Stimulated activated CD8-positive, alpha-beta memory T cell treated with anti-CD3 and anti-CD28 coated beads, Interleukin-7, amount 100 ng/mL, for 1 hour (primary cell): ENCODE measurements at places on chromosomes 2 and 18.

DNA sequence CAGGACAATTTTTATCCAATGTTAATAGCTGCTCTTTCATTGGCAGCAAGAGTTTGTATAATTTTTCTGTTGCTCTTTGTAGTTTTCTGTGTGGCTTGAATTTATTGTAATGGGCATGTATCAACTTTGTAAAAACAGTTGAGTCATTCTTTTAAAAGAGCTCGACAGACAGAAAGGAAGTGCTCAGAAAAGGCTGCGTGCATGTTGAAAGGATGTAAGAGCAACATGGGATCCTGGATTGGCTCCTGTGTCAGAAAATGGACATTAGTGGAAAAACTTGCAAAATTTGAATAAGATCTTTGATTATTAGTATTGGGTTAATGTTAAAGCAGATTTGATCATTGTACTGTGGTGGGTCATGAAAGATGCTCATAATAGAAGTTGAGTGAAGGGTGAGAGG, 93.3 kb upstream of the CDC42EP3 start:
- no peak for DNase-seq

DNA sequence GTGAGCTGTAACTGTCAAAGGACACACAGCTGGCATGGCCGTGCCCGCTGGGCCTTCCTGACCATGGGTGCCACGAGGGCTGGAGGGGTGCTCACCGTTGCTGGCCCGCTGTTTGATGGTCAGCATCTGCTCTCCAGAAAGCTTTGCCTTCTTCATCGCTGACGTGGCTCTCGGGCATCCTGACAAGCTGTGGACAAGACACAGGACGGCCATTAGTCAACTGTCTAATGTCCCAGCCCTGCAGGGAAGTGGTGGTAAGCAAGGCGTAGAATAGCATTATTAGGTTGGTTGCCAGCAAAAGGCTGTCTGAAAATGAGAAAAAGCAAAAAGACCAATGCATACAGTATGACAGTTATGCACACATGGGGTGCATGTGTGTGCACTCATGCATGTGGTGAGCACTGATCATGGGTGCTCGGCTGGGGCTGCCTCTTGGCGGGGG, 64.7 kb upstream of the PXDN start:
- no peak for DNase-seq

DNA sequence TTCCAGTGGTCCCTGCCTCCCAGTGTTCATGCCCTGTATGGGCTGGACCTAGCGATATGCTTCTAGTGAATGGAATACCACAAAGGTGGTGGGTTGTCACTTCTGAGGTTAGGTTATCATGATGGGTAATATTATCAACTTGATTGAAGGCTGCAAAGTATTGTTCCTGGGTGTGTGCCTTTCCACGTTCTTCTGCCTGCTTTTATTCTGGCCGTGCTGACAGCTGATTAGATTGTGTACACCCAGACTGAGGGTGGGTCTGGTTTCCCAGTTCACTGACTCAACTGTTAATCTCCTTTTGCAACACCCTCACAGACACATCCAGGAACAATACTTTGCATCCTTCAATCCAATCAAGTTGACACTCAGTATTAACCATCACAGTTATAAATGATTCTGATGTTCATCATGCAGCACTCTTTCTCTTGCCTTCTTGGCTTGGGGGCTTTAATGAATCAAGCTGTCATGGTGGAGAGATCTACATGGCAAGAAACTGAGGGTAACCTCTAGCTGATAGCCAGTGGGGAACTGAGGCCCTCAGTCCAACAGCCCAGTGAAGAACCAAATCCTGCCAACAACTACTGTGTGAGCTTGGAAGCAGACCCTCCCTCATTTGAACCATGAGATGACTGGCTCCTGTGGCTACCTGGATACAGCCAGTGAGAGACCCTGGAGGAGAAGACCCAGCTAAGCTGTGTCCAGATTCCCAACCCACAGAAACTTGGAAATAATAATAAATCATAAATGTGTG, 63.0 kb upstream of the CELF4 start:
- no peak for DNase-seq

DNA sequence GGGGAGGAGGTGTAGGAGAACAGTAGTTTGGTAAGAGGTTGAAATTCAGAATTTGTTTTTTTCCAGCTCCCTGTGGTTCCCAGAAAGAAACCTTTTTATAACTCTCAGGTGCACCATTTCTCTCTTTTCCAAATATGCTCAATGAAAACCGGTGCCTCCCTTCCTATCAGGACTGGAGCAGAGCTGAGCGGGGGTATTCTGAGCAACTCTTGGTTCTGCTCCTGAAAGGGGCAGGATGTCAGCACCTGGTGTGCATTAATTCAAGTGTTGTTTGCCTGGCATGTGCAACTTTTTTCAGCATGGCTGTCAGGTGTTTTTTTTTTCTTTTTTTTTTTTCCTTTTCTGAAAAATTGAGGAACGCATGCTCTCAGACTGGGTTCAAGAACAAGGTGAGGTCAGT, 74.1 kb downstream of the MAPK4 start:
- no peak for DNase-seq

GRCh38 chr2:129176375-129176774, 803.1 kb upstream of the RAB6C start:
- no peak for DNase-seq

DNA sequence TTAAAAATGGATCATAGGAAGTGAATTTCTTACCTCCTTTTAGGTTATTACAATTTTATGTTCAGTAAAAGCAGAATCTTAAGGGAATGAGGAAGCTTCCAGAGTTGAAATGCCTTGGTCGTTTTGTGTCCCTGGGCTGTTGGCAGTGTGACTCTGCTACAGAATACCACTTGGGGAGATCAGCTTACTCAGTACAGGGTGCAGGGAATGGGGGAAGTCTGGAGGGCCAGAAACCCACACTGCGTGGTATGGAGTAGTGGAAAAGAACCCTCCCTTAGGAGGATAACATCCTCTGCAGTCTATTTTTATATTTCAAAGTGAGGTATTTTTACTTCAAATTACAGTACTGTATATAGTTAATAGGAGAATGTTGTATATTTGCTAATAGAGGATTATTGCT, 51.1 kb downstream of the R3HDM1 start:
- DNase-seq, result no peak

GRCh38 chr2:24374301-24374700, 14.0 kb upstream of the ITSN2 start:
- DNase-seq, result no peak

GRCh38 chr2:177629357-177630024, 236.9 kb downstream of the AGPS start:
- no peak for DNase-seq

DNA sequence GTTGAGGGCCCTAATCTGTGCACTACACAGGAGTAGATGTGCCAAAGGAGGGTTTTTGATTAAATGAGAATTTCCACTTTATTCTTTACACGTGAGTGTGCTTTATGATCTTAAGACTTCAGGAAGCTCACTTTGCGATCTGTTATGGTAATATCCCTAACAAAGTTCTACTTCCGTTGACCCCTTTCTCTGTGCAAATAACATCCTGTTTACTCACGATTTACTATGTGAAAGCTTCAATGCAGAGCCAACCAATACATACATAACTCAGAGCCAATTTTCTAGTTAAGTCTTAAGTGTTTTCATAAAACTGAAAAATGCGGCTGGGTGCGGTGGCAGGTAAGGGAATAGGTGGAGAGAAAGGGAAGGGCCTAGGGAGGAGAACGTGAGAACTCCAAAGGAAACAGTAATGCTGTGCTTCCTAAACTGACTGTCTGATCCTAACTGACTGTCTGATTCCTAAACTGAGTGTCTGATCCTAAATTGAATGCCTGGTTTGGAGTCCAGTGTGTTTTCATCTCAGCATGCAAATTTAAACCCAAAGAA, 87.6 kb downstream of the PLCL1 start:
- DNase-seq, result no peak

GRCh38 chr18:60563082-60563481, 190.5 kb upstream of the MC4R start:
- DNase-seq, result no peak

DNA sequence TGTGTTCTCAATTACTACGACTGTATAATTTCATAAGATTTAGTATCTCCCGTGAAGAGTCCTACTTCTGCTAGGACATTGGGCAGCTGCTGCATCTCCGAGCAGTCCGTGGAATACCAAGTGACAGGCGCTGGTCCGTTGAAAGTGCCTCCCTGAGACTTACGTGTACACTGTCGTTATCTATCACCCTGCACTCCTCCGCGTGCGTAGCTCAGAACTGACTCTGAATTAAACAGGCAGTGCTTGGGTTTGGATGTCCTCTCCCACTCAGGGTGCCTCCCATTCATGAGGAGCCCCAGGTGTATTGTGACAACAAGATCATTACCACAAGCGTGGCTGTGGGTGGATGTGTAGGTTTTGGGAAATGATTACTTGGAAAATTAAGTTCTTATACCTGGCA, 148.4 kb downstream of the SH3RF3 start:
- DNase-seq, result no peak

GRCh38 chr2:17518212-17519154, at the start of gene RAD51AP2:
RAD51AP2 (minus strand) TSS chr2:17518440; CDS start chr2:17518415, 25 bp downstream.
- DNase-seq, result no peak

DNA sequence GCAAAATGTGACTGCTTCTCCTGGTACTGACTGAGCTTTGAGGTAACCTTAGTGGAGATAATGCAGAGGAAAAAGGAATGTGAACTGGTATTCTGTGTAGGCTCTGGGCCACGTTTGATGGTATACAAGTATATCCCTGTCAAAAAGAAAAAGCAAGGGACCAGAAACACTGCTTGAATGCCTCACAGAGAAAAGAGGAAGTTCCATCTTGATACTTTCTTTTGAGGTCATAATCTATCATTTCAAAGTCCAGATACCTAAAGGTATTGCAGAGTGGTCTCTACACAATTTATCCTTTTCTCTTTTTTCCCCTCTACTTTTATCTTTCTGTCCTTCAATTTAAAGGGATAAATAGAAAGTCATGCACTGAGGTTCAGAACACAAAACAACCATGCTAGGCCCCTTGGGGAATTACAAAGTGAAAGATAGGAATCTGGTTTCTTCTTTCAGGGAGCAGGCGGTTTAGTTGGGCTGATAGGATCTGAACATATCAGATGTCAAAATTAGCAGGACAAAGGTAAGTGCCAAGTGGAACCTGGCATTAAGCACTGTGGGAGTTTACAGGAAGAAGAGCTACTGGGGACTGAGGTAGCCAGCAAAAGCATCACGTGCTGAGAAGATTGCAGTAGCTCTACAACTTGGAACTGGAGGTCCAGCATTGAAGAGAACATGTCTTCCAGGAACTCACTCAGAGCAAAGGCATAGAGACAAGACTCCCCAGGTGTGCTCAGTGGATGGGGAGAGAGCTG, 121.2 kb downstream of the LYPD6 start:
- no peak for DNase-seq

DNA sequence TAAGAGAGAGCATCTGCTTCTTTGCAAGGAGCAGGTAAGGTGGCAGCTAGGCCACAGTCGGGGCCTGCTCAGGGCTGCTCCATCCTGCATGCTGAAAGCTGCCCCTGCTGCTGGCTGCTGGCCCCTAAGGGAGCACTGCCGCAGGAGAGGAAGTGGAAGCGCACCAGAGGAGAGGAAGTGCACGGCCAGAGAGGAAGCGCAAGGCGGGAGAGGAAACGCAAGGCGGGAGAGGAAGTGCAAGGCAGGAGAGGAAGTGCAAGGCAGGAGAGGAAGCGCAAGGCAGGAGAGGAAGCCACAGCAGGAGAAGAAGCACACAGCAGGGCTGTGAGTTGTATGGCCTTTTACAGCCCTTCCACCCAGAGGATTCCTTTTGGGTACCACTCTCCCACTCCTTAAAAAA, 539.0 kb upstream of the TNP1 start:
- DNase-seq, result no peak

GRCh38 chr2:216588861-216589710, 44.1 kb upstream of the IGFBP2 start:
- no peak for DNase-seq

DNA sequence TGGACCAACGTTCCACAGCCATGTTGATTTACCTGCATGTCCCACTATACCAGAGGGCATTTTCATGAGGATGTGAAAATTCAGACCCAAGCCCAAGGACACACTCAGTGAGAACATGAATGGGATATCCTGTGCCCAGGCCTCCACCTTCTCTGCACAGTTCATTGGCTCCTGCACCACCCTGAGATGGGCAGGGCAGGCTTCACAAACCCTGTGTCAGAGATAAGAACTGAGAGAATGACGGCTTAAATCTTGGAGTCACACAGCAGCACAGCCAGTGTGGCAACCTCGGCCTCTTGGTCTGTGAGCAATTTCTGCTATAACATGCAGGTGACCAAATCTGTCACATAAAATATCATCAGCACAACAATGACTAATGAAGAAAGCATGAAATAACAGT, 71.9 kb downstream of the UXS1 start:
- no peak for DNase-seq

GRCh38 chr18:64562651-64563050, 413.8 kb upstream of the LINC00305 start:
- DNase-seq, result no peak

DNA sequence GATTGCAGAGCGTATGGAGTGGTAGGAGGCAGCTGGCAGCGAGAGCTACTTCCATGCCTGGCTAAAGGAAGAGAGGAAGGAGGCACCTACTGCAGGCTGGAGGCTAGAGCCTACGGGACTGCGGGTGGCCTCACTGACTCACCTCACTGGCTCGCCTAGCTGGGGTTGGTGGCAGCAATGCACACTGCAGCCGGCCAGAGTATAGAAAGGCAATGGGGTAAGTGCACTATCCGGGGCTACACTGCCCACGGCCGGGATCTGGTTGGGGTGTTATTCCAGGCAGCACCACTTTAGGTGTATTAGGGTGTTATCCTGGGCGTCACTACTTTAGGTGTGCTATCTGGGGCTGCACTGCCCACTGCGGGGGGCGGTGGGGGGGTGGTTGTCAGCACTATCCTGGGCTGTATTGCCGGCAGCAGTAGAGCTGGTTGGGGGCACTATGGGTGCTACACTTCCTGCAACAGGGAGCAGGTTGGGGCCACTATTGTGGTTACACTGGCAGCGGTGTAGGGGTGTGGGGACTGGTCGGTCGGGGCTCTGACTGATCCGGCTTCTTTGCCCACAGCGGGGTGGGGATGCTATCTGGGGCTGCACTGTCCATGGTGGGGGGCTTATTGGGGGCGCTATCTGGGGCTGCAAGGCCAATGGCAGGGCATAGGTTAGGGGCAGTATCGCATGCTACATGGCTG, 33.3 kb upstream of the ANKRD62 start:
- DNase-seq, result no peak

- no peak for DNase-seq
Observed at GRCh38 chr18:44543387-44543786, 137.3 kb upstream of the SETBP1 start.

- DNase-seq, result no peak
Observed at GRCh38 chr2:150513647-150514046, 26.2 kb upstream of the RND3 start.

DNA sequence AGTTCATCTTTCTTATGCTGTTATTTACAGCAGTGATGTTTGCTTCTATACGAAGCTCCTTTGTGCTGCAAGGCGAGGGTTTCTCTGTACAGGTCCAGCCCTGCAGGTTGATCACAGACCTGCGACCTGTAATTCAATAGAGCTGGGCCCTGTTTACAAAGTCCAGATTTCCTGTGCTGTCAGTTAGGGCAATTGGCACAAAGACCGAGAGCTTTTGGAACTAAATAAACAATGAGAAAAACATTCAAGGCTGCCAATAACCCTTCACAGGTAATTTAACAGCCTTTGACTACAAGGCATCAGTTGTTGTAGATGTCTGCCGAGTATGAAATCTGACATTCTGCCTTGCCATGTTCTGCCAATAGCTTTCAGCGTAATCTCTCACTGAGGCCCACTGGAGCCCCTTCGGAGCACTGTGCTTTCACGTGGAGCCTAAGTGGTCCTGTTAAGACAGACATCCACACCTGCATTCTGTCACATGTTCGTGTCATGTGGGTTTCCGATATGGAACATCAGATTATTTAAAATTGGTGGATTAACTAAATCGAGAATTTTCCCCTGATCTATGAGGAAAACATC, 232.5 kb downstream of the PTGR3 start:
- no peak for DNase-seq
